Heart right ventricle (tissue), 16 donors: ENCODE measurements at places on chromosomes 2 and 18. TPM values are rescaled to one million over a fixed set of nuclear protein-coding genes. Genes with fewer than 3 reads are reported as not detected.

Gene FSHR
- 0.21 TPM for total RNA-seq

DNA sequence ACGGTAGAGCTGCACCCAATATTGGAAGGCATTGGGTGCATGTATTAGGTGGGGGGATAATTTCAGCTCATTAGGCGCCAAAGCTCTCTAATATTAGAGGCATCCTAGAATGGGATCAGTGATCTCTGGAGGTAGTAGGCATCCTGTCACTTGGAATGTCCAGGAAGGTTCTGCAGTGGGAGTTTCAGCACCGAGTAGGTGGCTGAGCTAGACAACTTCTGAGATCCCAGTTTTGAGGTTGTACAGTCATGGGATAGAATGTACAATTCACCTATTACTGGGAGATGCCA, 210.9 kb downstream of the MYCN start:
- no peak for DNase-seq

DNA sequence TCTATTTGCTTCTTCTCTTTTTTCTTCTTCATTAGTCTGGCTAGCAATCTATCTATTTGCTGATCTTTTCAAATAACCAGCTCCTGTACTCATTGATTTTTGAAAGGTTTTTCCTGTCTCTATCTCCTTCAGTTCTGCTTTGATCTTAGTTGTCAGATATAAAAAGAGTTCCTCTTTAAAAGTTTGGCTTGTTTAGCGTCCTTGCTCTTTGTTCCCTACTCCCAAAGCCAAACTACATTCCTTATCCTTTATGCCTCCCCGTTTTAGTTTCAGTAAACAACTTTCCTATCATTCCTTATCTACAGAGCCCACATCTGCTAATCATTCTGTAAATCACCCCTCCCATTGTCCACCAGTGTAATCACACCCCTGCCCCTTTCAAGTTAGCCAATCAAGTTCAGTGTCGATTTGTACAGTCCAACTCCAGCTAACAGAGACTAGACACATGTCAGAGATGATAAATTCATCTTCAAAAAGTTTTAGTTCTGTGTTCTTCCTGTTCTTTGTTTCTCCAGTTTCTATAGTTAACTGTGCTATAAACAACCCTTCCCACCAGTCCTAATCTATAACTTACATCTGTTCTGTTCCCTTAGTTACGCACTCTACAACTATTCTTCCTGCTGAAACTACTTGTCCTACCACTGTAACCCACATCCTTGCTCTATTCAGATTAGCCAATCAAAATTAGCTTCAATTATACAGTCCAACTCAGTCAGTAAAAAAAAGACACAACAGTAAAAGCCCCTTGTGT, 44.4 kb downstream of the TFPI start:
- no peak for DNase-seq

Gene CD8A
- total RNA-seq: 11.8 TPM

- DNase-seq: no peak
Measured at GRCh38 chr2:148721991-148722777, 77.6 kb downstream of the EPC2 start.
